ENCODE measurements at places on chromosomes 11 and 22.

GRCh38 chr11:88102598-88102934 lies 72.7 kb downstream of the RAB38 start:
- no peak for DNase-seq

GRCh38 chr11:12784987-12785386 lies 110.8 kb downstream of the TEAD1 start:
- DNase-seq = no peak

DNA sequence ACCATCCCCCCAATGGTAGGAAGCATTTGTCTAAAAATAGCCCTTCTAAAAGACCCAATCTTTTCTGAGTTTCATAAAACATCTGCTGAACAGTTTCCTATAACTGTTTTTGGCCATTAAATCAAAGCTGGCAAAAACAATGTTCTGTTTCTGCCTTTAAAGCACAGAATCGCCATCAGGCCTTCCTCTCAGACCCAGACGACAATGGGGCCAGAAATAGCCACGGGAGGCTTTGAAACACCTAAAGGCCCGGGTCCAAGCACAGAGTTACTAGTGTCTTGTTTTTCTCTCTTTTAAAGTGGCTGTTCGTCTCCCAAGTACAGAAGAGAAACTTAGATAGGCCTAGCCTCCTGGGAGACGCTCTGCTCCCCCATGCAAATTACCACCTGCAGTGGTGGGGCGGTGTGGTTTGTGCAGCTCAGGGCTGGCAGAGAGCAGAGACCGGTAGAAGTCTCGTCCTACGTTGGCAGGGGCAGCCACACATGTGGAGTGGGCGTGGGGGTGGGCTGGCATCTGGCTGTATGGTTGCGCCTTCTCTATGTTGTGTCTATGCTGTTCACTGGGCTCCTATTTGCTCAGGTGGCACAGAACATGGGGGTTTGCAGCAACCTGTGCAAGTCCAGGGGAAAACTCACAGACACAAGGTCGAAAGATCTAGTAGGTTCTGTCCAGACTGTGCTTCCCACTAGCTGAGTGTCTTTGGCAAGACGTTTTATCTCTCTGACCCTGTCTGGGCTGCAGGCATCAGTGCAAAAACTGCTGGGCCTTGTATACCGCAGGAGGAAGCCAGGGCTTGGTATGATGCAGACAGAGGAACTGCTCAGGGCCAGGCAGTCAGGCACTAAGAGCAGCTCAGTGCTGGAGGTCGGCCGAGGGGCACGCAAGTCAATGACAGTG lies 23.6 kb upstream of the ETS1 start:
- DNase-seq = peak; percentile 41

DNA sequence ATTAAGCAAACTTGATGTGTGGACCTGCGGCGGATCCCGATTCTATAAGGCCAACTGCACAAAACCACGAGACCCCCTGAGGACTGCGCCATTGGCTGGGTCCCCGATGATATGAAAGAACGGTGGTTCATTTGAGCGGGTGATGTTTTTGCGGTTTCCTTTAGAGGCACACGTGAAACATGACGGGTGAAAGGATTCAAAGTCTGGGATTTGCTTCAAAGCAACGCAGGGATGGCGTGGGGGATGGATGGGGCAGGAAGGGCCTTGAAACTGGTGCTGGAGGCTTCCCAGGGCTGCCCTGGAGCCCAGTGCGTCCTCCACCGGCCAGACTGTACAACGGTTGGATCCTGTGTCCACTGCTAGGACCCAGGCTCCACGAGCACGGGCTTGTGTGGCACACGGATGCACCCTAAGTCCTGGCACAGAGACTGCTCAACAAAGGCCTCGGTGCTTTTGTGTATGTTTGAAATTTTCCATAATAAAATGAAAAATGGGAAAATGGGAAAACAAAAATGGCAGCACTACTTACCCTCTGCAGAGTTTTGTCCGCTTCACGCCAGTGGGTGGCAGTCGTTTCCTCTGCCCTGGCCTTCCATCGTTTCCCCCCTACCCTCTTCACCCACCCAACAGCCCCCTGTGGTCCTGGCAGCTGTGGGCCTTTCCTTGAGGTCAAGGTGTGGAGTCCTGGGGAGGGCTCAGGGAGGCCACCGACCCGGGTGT lies 3.6 kb downstream of the ASCL2 start:
- no peak for DNase-seq

GRCh38 chr22:45192701-45193187 lies 29.0 kb downstream of the NUP50 start:
- no peak for DNase-seq

- no peak for DNase-seq
Measured at GRCh38 chr22:46349681-46350080, 14.2 kb downstream of the TRMU start.

- no peak for DNase-seq
Measured at GRCh38 chr11:66472054-66472453, 5.3 kb downstream of the PELI3 start.

- DNase-seq = no peak
Measured at GRCh38 chr11:13012056-13012661, 3.0 kb downstream of the RASSF10 start.

- no peak for DNase-seq
Measured at GRCh38 chr11:113613619-113614018, 92.5 kb downstream of the TMPRSS5 start.

DNA sequence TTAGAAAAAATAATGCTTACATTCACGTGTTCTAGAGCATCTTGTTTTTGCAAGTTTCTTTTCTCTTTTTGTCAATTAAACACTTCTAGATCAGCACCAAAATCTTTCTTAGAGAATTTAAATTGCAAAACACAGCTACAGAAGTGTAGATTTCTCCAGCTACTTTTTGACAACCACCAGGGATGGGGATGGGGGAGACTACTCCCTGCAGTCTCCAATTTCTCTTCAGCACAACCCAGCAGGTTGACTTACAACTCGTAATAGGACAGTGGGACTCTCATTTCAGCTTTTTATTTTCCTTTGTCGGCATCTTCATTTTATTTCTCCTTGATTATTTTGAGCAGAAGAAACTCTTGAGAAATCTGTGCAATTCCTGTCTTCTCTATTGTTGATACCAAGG lies 441.2 kb downstream of the LRRC4C start:
- DNase-seq = no peak

- DNase-seq = no peak
Measured at GRCh38 chr11:122879785-122880184, 2.8 kb upstream of the JHY start.

GRCh38 chr11:112617977-112618826 lies 343.0 kb upstream of the NCAM1 start:
- DNase-seq = no peak

All from activated naive CD4-positive, alpha-beta T cell (primary cell).